ENCODE measurements at places on chromosomes 3 and 15.

GRCh38 chr3:160180581-160181216, 44.5 kb upstream of the C3orf80 start:
- DNase-seq: no peak

DNA sequence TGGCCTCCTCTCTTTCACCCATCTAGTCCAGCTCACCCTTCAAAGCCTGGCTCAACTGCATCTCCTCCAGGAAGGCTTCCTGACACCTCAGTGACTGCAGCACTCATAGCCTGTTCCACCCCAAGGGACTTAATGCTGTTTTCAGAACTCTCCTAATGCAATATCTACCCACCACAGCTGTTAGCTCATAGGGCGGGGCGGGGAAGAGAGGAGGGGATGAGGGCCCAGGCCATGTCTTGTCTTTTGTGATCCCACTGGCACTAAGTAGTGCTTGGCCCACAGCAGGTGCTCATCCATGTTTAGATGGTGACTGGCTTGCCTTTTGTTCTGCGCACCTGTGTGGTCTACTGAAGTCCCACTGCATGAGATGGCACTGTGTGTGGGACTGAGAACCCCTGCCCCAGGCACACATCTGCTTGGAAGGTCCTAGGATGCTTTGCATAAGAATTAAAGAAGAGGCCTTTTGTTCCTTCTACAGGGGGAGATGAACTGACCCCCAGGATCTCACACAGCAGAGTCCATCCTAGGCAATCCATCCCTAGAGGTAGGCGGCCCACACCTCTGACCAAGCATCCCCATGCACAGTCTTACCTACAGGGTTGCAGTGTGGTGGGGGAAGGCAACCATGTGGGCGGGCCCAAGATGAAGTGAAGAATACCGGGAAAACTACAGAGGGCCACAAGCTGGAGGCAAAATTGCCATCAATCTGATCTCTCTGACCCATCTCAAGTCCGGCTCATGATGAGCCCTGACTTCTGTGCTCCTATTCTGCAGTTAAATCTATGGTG, 23.0 kb downstream of the SLC12A8 start:
- no peak for DNase-seq

- DNase-seq: no peak
Observed at GRCh38 chr3:37173806-37174205, 576 bp downstream of the LRRFIP2 start.

GRCh38 chr3:186614597-186615483, 2.0 kb downstream of the AHSG start:
- peak; percentile 28 for DNase-seq

DNA sequence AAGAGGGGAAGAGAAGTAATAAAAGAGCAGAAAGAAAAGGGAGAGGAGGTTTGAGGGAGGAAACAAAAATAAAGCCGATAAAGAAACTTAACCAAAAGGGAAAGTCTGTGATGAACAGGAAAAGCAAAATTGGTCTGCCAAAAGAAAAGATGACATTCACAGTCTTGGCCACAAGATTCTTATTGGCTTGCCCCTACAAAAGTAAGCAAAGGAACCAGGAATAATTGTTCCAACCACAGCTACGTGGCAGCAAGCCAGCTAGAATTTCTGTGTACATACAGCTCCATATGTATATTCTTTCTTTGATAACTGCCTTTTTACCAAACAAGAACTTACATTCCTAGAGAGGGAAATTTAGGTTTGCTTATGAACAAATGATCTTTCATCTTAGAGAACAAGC, 79.6 kb downstream of the MLH1 start:
- no peak for DNase-seq

DNA sequence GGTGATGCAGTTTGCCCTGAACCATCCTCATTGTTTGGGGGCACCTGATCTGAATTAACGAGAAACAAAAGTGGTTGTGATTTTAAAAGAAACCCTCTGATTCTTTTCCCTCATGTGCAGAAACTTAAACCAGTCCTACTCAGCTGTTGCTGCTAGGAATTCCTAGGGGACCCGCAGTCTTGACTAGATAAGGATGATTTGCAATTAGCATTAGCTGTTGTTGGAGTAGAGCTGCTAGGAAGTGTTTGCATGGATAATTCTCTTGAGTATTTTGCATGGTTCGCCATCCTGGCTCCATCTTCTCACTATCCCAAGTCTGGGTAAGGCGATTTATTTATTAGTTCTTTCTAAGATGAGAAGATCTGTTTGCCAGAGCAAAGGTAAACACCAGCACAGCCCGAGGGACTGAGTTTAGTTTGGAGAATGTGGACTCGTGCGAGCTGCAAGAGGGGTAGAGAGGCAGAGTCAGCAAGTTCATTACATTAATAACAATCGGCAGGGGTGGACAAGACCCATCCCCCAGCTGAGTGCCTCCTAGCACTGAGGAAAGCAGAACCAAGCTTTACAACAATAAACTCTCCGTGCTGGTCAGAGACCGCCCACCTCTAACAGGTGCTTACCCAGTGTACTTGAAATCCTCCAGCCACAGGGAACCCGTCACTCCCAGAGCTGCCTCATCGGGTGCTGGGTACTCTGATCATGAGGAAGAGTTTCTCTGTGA, 4.1 kb downstream of the FGD5 start:
- no peak for DNase-seq

DNA sequence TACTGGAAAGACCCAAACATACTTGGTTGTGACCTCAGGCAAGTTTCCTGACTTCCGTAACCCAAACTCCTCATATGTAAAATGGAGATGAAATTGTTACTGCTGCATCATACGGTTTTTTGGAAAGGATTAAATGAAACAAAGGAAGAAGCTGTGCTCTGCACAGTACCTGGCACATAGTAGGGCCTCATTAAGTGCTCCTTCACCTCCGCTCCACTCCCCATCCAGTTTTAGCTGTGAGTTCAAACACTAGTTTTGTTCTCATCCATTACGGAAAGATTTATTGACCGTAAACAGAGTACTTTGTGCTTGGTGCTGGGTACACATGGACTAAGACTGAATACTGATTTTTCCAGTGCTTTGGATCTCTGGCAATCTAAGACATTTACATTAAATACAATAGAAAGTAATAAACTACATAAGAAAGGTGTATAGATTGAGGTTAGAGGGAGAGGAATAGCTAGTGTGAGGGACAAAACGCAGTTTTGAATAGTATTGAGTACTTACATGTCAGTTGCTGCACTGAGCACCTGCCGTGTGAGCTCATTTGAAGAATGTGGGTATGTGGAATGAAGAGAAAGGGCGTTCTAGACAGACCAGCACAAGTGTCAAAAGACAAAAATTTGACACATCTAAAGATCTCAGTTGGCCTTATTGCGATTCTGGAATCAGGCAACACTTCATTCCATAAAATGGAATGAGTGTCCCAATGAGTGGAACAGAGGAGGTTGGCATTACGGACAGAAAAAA, 594 bp upstream of the ICE2 start:
- DNase-seq: no peak

- no peak for DNase-seq
Observed at GRCh38 chr3:45002720-45003119, 23.4 kb upstream of the CLEC3B start.

GRCh38 chr3:51401735-51402134, 10.7 kb downstream of the RBM15B start:
- DNase-seq: no peak

DNA sequence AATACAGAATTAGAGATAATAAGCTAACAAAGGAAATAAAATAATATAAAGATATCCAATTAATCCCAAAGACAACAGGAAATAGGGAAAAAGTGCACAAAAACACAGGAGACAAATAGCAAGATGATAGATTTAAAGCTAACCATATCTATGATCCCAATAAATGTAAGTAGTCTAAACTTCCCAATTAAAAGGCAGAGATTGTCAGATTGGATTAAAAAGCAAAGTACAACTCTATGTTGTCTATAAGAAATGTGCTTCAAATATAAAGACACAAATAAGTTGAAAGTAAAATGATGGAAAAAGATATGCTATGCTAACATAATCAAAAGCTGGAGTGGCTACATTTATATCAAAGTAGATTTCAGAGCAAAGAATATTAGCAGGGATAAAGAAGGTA, 133.1 kb upstream of the ATP2B2 start:
- DNase-seq: no peak

GRCh38 chr3:118059096-118059495, 975.5 kb downstream of the IGSF11 start:
- no peak for DNase-seq

GRCh38 chr15:62359416-62359815, 194.3 kb upstream of the C2CD4B start:
- DNase-seq: no peak

GRCh38 chr15:42143356-42143755, 13.1 kb downstream of the PLA2G4F start:
- DNase-seq: no peak

All from nucleus accumbens (tissue), 56 donors.